Cardiac muscle cell (in vitro differentiated cells and primary cell): ENCODE measurements at places on chromosomes 7 and 10. TPM values are rescaled to one million over a fixed set of nuclear protein-coding genes. Genes with fewer than 3 reads are reported as not detected.

Gene NDUFB8
- total RNA-seq = 296 and 504 TPM in 2 replicates

- no peak for DNase-seq
Observed at GRCh38 chr10:50604809-50605208, 18.9 kb downstream of the SGMS1 start.

DNA sequence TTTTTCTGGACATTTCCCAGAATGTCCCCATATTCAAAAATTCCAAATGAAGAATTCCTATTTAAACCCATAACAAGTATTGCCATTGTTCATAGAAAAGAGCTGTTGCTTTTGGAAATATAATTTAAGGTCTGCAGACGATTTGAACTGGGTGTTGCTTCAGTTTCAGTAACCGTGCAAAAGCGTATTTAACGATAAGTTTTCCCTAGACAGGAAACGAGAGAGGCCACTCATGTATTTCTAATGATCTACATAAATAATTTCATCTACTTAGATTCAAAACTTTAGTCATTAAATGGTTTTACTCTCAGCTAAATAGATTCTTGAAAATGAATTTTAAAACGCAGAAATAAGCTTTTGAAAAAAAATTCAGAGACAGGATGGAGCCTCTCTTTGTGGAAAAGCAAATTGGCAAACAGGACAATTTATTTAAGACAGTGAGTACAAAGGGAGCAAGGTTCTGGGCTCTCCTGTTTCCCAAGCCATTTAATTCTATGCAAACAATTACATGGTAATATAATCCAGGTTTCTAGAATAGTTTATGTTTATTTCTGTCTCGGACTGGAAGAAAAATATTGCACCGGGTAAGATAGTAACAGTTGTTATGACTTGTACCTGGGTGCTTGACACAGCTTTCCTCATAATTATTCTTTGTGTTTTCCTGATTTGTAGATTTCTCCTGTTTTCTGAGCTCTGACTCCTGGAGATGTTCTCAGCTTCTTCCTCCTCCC lies 263.0 kb downstream of the BAMBI start:
- DNase-seq = no peak

- no peak for DNase-seq
Observed at GRCh38 chr10:78914060-78914378, 154.7 kb upstream of the ZMIZ1 start.

DNA sequence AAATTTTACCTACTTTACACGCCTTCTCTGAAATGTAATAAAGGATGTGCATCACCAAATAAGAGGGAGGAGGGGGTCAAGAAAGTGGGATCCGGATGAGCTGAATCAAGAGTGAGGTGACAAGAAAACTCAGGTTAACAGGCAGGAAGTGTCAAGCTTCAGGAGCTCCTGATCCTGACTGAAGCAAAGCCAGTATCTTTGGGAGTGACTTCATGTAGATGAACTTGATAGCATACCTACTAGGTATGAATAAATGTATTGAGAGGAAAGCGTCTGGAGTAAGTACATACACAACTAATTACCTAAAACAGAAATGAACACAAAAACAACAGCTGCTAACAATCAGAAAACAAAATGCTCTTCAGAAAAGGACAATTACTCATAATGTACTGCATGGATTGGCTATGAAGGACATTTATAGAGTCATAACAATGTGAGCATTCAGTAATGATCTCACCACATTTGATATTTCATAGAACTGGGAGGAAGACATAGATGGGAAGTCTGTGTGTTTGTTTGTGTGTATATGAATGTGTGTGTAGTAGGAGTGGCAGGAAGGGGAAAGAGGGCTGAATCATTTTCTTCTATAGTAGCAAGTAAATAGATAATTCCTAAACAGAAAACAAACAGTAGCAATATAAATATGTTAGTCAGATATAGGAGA lies 29.4 kb downstream of the PRKG1 start:
- no peak for DNase-seq

DNA sequence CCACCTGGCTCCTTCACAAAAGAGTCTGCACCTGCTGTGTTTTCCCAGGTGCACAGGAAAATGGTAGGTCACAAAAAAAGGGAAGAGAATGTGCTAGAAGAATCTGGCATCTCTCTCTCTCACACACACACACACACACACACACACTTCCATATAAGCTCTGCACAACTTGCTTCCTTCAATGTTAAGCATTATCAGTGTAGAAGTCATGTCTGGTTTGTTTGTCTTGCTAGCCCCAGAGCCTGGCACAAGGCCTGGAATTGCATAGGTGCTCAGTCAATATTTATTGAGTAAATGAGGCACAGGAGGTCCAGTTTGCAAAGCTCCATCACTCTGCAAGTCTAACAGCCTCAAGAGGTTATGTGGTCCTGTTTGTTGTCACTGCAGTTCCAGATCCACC lies 867.3 kb upstream of the AUTS2 start:
- DNase-seq = no peak

DNA sequence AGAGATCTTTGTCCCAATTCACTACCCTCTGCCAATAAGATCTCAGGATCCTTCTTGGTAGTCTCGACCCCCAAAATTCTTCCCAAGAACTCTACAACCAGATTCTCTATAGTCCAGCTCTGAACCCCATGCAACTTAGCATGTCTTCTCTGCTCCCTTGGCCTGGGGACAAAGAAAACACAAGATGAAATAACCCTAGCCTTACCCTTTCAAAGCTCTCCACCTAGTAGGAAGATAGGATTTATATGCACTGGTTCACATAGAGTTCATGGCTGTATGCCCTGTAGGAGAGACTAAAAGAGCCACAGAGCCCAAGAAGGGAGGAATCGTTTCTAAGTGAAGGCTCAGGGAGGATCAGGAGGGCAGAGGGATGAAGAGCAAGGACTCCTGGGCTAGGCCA lies 96.1 kb downstream of the PPP1R3C start:
- peak; percentile 12 for DNase-seq

- DNase-seq = no peak
Observed at GRCh38 chr7:82347808-82348207, 95.8 kb downstream of the CACNA2D1 start.

Gene SPACDR
- total RNA-seq = 0.28 and 1.6 TPM in 2 replicates

Gene FRAT1
- total RNA-seq = 12.7 and 17.3 TPM in 2 replicates

Gene MACC1
- total RNA-seq = 0.04 and 0.06 TPM in 2 replicates

DNA sequence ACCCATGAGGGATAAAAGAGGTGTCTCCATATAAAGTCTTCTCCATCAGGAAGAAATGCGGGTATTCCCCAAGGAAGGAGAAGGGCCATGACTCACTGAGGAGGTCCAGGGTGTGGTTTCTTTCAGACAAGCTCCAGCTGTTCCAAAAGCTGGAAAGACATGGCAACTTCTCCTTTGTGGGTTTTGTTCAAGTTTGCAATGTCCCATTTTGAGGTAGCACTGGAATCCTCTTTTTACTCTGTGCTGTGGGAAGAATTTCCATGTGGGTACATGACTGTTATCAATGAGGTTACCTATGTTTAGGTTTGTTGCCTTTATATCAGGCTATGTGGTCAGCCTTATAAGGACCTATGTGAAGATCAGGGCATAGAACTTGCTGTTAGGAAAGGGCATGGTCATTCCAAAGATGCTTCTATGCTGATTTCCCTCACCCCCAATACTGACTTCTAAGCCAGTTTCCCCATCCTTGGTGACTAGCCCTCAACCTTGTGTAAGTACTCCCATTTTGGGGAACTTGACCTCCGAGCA lies 697.5 kb downstream of the INHBA start:
- DNase-seq = no peak

- no peak for DNase-seq
Observed at GRCh38 chr10:74194999-74195398, 44.0 kb downstream of the ADK start.

DNA sequence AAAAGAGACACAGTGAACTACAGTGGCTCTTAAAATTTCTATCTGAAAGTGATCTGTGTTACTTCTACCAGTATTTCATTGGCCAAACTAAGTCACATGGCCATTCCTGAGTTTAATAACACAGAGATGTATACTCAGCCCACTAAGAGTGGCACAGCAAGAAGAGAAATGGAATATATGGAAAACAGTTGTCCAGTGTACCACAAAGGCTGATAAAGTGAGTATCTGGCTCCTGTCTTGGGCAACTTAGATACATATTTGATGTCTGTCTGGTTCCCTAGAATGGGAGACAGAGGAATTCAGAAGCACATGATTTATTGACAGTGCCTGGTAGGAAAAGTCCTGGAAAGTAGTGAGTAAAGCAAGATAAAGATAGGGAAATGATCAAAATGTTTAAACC lies 10.1 kb upstream of the PON1 start:
- DNase-seq = no peak

Gene CYP2C18
- total RNA-seq = 0.11 TPM in 1 of 2 replicates, not detected in the other

GRCh38 chr10:128058106-128058749 lies 68.0 kb downstream of the MKI67 start:
- no peak for DNase-seq

- DNase-seq = no peak
Observed at GRCh38 chr7:17236171-17236570, 62.3 kb upstream of the AHR start.

GRCh38 chr10:124903111-124903510 lies 38.8 kb upstream of the ZRANB1 start:
- DNase-seq = no peak

Gene NOC3L
- total RNA-seq = 7.1 and 10.4 TPM in 2 replicates

- no peak for DNase-seq
Observed at GRCh38 chr10:96967847-96968246, 135.7 kb downstream of the LCOR start.

Gene NODAL
- 0.15 and 0.25 TPM in 2 replicates for total RNA-seq

GRCh38 chr7:5694912-5695726 lies 86.3 kb downstream of the RNF216 start:
- peak; percentile 90 for DNase-seq

Gene PPP1R17
- total RNA-seq = 0.11 TPM in 1 of 2 replicates, not detected in the other

DNA sequence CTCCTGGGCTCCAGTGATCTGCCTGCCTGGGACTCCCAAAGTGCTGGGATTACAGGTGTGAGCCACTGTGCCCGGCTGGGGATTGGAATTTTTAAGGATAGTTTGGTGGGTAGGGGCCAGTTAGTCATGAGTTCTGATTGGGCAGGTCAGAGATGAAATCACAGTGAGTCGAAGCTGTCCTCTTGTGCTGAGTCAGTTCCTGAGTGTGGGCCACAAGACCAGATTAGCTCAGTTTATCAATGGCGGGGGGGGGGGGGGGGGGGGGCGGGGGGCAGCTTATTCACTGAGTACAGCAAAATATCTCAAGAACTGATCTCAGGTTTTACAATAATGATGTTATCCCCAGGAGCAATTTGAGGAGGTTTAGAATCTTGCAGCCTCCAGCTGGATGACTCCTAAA lies 11.6 kb upstream of the ERCC6 start:
- DNase-seq = peak; percentile 58

Gene ANKRD30A
- total RNA-seq = not detected in 2 replicates

Gene CRYGN
- total RNA-seq = 1.0 and 1.3 TPM in 2 replicates

Gene PDE1C
- 0.67 and 2.3 TPM in 2 replicates for total RNA-seq

DNA sequence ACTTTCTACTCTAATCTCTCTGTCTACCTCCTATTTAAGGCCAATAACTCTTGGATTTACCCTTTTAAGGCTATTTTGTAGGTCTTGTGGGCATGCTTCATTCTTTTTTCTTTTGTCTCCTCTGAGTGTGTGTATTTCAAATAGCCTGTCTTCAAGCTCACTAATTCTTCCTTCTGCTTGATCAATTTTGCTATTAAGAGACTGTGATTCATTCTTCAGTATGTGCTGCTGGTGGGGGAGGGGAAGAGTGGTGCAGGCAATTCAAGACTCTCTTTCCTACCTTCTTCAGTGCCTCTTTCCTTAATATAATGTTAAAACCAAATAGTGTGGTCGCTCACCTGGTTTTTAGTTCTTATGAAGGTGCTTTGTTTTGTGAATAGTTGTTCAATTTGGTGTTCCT lies 20.0 kb downstream of the ABCB1 start:
- DNase-seq = no peak

Gene UCMA
- not detected in 2 replicates for total RNA-seq

GRCh38 chr10:90779548-90779947 lies 78.3 kb downstream of the HTR7 start:
- DNase-seq = no peak

Gene CALD1
- 22.6 and 29.3 TPM in 2 replicates for total RNA-seq

DNA sequence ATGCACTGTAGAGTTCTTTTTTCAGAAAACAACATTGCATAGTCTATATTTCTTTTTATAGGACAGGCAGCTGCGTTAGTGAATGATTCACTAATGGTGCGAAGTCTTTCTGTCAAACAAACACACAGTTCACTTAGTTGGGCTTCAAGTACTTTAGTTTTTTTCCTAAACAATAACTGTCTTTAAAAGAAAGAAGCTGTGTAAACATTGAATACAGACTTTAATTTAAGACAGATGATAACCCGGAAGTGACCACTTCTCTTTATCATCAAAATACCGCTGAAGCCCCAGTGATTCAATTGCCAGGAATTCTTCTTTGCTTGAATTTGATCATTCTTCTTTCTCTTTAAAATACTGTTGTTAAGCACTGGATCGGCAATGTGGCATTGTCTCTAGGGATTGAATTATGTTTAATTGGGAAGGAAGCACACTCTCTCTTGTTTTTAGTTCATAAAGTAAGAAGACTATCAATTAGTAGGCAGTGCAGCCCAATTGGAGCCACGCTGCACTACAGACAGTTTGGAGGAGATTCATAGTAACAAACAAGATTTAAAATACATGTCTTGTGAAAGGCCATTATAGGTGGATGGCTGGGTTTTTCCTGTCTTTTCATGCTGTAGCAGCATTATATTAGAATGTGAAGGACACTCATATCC lies 30.4 kb downstream of the CNTNAP2 start:
- peak; percentile 63 for DNase-seq
